CD4-positive, alpha-beta T cell treated with Interleukin-2 at 100 ng/mL for 4 hours (primary cell): ENCODE measurements at places on chromosomes 5 and 9.

DNA sequence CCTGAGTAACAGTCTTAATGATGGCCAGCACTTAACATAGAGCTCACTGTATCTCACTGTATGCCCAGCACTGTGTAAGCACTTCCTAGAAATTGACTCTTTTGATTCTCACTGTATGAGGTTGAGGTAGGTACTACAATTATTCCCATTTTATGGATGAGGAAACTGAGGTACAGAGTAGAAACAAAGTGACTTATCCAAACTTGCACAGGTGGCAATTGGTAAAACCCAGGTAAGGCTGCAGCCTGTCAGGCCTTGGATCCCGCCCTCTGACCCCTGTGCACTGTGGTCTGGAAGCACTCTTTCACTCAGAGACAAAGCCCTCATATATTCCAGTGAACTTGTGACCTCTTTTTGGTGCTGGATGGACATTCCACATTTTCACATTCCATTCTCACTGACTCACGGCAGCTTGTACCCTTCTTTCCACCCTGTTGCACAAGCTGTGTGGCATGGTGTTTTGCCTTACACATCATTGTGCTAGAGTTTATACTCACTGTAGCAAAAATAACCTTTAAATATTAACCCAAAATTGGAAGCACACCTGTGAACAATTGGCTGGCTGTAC, 21.7 kb downstream of the ANKRD55 start:
- no peak for DNase-seq

- DNase-seq = no peak
These were observed 699.6 kb downstream of the TAF11L14 start for GRCh38 chr5:18333841-18334240.

DNA sequence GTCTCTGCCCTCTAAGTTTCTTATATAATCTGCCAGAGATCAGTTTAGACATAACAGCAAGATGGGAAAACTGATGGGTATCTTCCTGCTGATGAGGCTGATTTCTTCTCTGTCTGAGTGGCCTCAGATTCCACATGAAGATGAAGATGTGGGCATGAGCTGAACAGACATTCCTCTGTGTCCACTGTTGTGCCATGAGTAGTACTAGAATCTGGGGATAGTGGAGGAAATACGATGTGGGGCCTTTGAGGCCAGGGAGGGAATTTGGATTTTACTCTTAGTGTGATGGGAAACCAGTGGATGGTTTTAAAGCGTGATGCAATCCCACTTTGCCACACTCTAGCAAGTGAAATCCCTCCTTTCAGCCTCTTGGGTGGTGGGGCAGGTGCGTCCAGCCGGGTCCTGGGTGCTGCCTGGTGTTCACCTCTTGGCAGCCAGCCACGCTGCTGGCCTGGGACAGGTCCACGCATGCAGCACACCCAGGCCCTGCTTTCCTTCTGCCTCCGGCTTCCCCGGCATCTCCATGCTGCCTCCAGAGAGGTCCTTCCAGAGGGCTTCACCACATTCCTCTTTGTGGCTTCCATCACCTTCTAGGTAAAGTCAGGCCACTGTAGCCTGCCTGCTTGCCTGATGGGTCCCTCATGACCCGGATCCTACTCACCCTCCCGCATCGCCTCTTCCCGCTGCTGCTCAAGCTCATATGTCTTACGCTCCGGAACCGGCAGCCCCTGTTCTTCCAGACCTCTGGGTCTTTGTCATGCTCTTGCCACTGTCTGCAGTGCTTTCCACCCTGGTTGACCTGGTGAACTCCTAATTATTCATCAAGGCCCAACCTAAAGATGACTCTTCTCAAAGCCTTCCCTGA, 28.1 kb upstream of the SH3PXD2B start:
- no peak for DNase-seq

- no peak for DNase-seq
These were observed 37.2 kb upstream of the F2RL2 start for GRCh38 chr5:76660360-76660759.

- no peak for DNase-seq
These were observed 87.4 kb downstream of the LMX1B start for GRCh38 chr9:126700903-126701812.

- DNase-seq = no peak
These were observed 22.7 kb downstream of the MED27 start for GRCh38 chr9:132056717-132057560.

GRCh38 chr9:84338792-84339191, 1.8 kb downstream of the SLC28A3 start:
- no peak for DNase-seq

- DNase-seq = no peak
These were observed 35.9 kb downstream of the HRH2 start for GRCh38 chr5:175693741-175694140.

GRCh38 chr9:16223074-16223871, 647.2 kb downstream of the BNC2 start:
- DNase-seq = no peak

- DNase-seq = no peak
These were observed 173.2 kb downstream of the RGS3 start for GRCh38 chr9:113636693-113637092.
